ENCODE measurements at places on chromosomes 7 and 10. TPM values are rescaled to one million over a fixed set of nuclear protein-coding genes. Genes with fewer than 3 reads are reported as not detected.

Gene OIT3
- total RNA-seq = 1.4 TPM

DNA sequence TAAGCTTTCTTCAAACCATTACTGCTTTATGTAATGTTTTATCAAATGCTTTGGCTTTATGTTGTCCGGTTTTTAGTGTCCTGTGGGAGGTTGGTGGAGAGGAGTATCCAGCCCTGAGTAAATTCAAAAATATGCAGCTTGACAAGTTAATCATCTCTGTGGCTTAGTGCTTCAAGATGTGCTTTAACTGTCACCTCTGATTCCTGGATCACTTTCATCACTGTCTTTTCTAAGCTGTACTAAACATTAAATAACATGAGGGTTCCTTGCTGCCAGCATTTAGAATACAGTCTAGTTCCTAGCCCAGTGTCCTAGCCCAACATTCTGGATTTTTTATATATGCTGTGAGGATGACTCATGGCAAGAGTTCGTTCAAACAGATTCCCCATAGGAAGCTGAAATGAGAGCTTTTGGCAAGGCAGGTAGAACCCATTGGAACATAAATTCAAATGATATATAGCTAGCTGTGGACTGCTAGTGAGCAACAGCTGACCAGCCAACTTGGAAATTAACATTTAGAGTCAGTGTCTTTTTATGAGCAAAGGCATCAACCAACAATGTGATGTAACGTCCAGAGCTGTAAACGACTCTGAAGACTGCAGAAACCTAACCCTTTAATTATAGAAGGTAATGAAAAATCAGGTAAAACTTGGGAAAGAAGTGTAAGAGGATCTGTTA, 80.6 kb upstream of the OIT3 start:
- no peak for DNase-seq

GRCh38 chr10:43082087-43082486, 5.2 kb downstream of the RET start:
- DNase-seq = no peak

GRCh38 chr10:123574109-123574698, 92.0 kb upstream of the GPR26 start:
- no peak for DNase-seq

Gene CD36
- total RNA-seq = 32.1 TPM

Gene SUMF2
- total RNA-seq = 49.9 TPM

DNA sequence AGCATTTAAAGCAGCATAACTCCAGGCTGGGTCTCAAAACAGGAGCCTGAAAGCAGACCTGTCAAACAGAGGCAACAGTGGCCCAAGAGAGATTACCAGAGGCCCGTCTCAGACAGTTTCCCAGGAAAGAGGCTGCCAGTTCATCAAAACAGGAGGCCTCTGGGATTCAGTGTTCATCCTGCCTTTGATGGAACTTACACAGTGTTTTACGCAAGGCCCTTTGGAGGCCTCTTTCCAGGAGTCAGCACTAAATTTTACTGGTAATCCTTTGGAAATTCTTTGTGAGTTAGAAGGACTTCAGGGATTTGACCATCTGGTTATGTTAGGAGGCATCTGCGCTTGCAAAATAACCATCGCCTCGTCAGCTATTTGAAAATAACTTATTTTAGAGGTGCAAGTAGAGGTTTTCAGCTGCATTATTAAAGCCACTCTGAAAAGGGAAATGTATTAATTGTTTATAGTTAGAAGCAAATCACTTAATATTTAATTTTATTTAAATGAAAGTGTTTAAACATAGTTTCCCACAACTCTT, 501.2 kb upstream of the COBL start:
- DNase-seq = no peak

- DNase-seq = no peak
Observed at GRCh38 chr10:67017218-67017617, 91.4 kb downstream of the LRRTM3 start.

DNA sequence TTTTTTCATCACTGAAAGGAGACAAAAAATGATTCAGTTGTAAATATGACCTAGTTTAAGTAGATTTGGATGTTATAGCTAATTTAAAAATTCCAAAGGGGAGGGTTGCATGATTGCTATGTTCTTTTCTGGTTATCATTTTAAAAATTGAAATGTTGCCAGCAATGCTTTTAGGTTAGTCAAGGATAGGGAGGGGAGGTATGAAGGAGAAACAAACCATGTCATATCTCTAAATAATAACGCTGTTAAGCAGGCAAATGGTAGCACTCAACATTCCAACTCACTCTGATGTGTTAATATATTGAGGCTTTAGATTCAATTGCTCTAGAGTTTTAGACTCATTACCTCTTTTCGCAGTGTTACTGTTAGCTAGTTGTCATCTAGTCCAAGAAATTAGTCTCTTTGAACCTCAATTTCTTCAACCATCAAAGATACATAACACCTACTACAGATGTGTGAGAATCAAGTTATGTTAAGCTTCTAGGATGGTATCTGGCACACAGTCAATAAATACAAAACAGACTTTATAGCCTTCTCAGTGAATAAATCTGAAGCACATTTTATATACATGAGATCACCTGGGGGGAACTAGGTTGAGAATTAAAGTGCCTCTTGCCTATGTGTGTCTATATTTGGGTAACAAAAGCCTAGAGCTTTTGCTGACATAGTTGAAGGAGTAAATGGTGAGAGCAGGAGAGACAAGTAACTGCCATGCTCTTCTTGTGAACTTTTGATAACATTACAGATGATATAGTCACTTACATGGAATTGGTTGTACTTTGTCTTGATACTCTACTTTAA, 124.9 kb downstream of the CSTF2T start:
- no peak for DNase-seq

DNA sequence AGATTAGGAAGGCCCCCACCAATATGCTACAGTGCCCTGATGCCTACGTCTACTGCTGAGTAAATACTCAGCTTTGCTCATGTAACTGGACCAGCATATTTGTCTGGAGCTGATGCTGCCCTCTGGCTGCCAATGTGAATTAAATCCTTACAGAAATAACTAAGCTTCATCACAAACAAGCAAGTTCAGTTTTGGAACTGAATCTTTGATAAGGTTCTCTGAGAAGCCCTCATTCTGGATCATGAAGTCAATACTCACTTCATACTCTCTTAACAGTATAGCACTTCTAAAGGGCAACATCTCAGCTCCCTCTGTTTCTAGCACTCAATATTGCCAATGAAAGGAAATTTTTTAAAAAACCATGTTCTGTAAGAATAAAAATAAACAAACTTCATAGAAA, 246.7 kb downstream of the ETV1 start:
- peak; percentile 41 for DNase-seq

Gene GIMAP7
- 1.8 TPM for total RNA-seq

- DNase-seq = no peak
Observed at GRCh38 chr7:129768614-129769399, 157.3 kb downstream of the NRF1 start.

GRCh38 chr7:131042269-131043160, 285.2 kb upstream of the MKLN1 start:
- DNase-seq = peak; percentile 23

Gene GTF2IRD1
- 20.7 TPM for total RNA-seq

Gene SLC26A5
- total RNA-seq = 0.18 TPM

Gene MRLN
- 12.2 TPM for total RNA-seq

Gene ADIRF
- total RNA-seq = 3.2 TPM

GRCh38 chr10:103575416-103576075, 82.0 kb downstream of the NEURL1 start:
- no peak for DNase-seq

DNA sequence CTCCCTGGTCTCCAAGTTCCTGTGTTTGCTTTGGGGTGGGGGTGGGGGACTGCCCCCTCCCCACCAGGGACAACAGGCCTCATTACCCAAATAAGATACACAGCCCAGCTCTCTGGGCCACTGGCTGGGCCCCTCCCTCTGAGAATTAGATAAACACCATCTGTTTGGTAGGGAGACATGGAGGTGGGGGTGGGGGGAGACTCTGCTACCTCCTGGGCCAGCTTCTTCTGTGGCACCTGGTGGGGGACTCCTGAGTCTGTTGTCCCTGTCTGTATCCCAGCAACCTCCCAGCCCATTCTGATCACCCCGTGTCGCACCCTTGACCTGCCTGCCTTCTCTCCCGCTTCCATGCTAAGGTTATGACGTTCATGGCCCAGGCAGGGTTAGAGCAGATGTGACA, 5.8 kb downstream of the MLXIPL start:
- DNase-seq = peak; percentile 27

Gene TEX47
- not detected for total RNA-seq

GRCh38 chr10:89269433-89270152, 18.0 kb upstream of the LIPA start:
- no peak for DNase-seq

DNA sequence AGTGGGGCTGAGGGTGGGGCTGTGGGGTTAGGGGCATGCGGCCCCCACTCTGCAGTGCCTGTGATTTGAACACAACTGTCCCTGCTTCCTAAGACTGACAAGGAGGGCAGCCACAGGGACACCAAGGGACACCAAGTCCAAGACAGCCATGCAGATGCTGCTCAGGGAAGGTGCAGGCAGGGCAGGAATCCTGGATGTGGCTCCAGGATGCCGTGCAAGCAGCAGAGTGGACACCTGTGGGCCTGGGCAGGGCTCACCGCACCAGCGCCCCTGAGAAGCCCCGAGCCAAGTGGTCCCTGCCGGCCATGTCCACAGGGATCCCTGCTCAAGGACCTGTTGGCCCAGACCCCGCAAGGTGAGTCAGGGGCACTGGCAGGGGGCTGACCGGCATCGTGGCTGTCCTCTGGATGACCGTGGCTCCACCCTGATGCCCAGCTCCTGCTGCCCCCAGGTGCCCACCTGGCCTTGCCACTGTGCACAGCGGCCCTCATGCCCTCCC, 58.5 kb downstream of the STK32C start:
- no peak for DNase-seq

Gene TMEM229A
- 2.4 TPM for total RNA-seq

DNA sequence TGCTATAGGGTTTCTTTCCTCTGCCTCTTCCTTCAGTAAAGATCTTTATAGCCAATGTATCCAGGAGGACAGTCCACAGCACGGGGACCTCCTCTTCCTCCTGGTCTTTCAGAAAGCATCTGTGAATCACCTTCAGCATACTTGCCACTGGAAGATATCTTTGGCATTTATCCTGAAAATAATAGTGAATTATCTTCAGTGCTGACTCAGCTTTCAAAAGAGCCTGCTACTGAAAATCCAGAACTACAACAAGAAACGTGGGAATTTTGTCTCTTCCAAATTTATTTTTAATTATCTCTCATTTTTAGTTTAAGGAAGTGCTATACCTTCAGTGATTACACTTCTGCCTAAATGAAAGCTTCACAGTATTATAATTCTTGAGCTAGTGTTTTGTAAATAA, 7.6 kb upstream of the UNC5B start:
- no peak for DNase-seq

DNA sequence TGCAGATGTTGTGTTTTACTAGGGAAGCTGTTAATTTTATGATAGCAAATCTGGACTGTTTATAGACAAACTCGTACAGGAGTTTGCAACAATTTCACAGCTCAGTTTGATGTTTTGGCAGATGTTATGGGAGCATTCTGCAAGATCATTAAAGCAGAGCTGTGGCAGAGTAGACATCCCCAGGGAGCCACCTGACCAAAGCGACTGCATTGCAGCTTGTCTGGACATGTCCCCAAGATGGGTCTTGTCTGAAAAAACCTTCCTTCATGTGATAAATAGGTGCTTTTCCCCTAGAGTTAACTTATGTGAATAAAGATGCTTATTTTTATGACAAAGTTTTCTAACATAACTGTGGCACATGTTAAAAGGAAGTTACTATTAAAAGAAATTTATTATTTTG, 91.2 kb upstream of the GPR141 start:
- DNase-seq = no peak

DNA sequence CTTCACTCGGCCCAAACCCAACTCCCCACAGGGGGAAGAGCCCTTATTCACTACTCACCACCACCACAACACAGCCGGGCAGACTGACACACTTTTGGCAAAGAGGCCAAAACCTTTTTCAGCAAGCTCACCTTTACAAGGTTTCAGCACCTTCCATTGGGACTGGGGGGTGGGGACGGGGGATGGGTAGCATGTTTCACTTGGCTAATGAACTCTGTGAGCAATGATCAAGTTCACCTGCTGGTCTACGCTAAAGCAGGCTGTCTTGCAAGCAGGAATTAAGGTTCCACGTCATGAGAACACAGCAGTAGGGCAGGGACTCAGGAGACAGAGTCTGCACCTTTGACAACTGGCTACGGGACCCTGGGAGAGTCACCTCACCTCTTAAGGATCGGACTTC, 7.0 kb downstream of the FAM53B start:
- no peak for DNase-seq

GRCh38 chr10:42593284-42593683, 45.1 kb downstream of the ZNF33B start:
- no peak for DNase-seq

Gene NIPSNAP2
- total RNA-seq = 47.9 TPM

- no peak for DNase-seq
Observed at GRCh38 chr10:102409604-102410428, 8.8 kb downstream of the PSD start.

DNA sequence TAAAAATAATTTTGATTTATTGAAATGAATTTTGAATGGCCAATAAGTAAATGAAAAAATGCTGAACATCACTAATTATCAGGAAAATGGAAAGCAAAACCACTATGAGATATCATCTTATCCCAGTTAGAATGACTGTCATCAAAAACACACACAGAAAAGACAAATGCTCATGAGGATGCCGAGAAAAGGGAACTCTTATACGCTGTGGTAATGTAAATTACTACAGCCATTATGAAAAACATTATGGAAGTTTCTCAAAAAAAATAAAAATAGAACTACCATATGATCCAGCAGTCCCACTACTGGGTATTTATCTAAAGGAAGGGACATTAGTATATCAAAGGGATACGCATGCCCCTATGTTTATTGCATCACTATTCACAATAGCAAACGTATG, 15.8 kb downstream of the SCIN start:
- no peak for DNase-seq

Gene ZWINT
- total RNA-seq = 16.9 TPM

DNA sequence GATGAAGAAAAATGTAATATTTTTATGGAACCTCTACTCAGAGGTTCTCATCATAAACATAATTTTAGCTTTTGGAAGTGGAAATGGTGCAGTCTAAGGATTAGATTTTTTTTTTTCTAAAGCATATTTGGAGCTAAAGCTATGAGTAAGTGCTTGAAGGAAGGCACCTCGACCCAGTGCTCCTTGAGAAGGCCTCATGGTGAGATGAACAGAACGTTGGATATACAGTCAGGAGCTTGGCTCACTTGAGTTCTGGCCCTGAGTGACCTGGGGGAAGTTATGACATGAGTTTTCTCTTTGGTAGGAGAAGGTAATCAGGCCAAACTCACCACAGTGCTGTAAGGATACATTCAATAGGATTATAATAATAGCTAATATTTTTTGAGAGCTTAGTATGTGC, 163.3 kb downstream of the JCAD start:
- DNase-seq = no peak

DNA sequence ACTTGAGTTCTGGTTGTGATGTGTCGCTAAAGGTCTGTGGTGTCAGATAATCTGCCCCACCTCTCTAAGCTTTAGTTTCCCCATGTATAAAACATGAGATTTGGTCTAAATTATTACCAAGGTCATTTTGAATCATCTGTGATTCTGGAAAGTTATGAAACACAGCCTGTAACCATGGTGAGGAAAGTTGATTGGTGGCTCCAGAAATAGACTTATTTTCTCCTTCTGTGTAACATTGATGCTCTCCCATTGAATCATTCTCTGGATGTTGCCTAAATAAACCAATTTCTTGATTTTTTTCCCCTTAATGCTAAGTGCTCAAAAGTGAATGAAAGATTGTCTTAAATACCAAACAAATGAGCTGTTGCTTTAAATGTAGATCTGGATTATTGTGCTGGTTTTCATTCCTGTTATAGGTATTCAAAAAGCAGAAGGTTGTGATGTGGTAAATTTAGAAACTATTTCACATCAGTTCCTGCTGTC, 30.0 kb upstream of the PCGF5 start:
- DNase-seq = no peak

- no peak for DNase-seq
Observed at GRCh38 chr7:5607951-5608656, 173.4 kb downstream of the RNF216 start.

All from cerebellum (tissue), 4 donors.